Stimulated activated CD4-positive, alpha-beta T cell treated with anti-CD3 and anti-CD28 coated beads, TNF-alpha, amount 100 ng/mL, for 4 hours (primary cell): ENCODE measurements at places on chromosomes 2 and 18.

DNA sequence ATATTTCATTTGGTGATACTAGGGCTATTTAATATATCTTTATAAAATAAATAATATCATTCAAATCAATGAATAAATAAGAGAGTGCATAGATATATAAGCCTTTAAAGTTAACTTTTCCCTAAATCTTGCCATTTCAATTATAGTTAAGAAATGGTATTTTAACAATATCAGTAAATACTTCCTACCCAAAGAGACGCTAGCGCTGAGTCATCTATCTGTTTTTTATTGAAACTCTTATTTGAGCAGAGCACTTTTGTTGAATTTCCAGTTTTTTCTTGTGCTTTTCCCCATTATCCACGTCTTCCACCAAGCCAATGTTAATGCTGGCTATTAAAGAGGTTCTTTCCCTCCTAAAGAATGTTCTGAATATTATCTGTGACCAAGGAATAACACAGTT, 639.3 kb downstream of the DSC3 start:
- no peak for DNase-seq

DNA sequence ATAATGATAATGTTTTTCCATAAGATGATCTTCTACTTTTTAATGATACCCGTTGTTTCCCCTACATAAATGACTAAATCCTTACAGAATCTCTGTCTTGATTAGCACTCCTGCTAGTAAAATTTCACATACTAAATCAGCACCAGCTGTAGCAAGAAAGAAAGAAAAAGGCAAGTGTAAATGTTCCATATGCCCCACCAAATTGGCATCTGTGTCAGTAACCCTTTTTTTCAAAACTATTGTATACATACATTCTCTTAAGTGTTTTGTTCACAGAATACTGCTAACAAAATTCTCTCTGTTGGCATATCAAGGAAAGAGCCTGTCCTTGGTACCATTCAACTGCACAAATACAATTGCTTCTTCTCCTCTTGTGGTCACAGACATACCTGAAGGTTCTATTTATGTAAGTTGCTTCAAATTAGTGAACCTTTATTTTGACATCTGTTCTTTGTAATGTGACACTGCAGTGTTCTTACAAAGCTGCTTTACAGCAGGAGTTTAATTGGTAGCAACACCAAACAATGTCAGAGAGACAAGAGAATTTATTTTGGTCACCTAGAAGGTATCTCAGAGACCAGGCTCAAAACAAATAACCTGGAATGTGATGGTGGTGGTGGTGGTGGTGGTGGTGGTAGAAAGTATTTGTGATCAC, 641.9 kb downstream of the ZEB2 start:
- no peak for DNase-seq

DNA sequence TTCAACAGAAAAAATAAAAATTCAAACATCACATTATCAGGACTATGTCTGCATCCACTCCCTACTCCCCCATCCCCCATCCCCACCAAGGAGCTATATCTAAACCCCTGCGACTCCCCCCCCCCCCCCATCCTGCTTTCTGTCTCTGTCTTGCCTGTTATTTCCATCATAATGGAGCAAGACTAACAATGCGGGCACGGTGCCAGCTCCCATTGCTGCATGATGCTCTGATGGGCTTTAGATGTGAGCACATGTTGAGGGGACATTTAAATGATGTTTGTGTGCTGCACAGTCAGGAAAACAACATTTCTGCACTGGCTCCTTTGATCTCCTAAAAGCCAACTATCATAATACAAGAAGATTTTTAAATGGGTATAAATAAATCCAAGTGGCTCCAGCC, 644.2 kb upstream of the SETBP1 start:
- no peak for DNase-seq

GRCh38 chr2:132593171-132593570, 76.8 kb downstream of the LYPD1 start:
- DNase-seq = no peak

DNA sequence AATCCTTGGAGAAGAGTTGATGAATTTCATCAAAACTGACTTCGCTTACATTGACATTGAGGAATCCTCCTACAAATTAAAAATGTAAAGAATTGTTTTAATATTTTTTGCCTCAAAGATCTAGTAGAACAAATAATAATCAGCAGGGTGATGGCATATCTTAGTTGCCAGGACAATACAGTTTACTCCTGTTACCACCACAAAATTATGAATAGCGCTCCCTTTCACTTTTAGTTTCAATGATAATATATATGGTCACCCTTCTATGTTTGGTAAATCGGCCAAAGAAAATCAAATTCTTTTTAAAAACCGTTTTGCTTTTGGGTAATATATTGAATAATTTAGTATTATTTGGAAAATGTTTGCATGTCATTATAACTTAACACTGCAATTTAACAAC, 39.0 kb downstream of the B4GALT6 start:
- DNase-seq = no peak

DNA sequence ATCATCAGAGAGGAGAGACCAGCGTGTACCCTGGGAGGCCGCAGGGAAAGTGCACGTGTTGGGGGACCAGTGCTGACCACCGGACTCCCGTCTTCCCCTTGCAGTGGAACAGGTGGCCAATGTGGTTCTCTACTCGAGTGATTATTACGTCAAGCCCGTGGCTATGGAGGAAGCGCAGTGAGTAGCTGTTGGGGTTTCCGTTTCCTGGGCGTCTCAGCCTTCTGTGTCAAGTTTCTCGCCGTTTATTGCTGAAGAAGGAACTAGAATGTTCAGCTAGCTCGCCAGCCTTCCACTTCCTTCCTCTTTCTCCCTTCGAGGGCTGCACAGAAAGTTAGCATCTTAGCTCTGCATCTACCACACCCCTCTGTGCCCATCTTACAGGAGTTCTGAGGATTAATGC, 22.8 kb upstream of the DGKD start:
- no peak for DNase-seq

DNA sequence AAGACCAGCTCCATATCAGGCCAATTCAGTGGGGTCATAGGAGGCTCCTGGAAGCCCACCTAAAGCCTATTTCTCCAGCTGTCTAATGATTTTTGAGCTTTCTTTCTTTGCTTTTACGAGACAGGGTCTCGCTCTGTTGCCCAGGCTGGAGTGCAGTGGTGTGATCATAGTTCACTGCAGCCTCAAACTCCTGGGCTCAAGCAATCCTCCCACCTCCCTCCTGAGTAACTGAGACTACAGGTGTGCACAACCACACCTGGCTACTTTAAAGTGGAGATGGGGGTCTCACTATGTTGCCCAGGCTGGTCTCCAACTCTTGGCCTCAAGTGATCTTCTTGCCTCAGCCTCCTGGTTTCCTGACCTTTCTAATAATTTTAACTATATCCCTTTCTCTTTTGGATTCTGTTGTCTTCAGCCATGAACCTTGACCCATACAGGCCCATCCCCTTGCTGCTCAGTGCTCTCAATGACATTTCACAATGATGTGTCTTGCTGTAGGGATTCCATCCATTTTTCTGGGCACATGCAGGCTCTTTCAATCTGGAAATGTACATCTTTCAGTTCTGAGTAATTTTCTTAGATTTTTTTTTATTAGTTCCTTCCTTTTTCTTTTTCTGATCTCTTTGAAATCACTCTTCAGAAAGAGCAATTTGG, 29.7 kb downstream of the GNLY start:
- no peak for DNase-seq

DNA sequence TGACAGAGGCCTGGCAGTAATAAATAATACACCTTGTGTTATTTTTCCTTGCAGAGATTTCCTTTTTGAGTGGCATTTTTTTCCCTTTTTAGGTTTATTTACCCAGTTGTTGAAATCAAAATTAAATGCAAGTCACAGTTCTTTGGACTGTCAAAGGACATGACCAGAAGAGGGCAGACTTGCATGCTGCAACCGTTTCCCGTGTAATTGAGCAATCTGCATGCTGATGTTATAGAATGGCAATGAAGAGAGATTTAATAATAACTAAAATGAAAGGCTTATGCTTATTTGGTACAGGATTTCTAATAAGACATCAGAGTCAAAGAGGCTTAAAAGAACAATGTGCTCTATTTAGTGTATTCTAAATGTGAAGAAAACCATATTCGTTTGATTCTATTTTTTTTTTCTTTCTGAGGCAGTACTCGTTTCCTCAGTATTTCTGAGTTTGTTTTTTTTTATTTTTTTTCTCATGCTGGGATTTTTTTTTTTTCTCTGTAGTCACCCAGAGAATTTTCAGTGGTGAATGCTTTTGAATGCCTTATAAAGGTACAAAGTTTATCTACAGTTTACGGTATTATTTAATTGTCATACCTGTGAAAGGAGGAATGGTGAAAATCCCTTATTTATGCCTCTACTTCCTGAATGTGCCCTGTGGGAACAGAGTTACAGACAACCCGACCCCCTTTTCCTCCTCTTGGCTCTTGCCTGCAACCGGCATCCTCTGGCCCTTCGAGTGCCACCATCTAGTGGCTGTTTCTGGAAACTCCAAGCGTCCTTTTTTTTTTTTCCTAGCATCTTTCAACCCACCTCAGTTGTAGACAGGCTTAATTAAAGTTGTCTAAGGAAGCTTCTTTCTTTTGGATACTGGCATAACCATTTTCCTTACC, 368.5 kb downstream of the LRRTM1 start:
- DNase-seq = no peak

DNA sequence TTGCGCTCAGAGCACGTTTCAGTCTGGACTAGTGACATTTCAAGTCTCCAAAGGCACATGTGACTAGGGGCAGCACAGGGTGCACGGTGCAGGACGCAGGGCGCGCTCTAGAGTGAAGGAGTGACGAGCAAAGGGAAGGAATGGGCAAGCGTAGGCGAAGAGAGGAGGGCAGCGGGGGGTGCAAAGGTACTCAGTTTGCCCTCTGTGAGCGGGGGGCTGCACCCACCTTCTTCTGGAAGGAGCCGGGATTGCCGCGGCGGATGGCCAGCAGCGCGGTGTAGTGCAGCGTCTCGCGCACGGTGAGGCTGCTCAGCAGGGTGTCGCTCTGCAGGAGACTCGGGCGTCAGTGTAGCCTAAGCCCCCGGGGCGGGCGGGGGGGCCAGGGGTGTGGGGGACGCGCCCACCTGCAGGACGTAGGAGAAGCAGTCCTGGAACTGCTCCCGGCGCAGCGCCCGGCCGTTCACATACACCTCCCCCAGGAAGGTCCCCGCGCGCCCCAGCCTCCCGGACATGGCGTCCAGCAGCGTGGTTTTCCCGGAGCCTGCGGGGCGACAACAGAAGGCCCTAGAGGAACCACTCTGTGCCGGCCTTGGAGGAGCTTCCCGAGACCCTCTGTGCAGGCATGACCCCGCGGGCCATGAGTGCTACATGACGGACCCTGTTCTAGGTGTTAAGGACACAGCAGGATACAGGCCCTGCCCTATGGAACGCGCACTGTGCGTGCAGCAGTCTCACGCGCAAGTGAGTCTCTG, 6.9 kb downstream of the ABCG5 start:
- no peak for DNase-seq

DNA sequence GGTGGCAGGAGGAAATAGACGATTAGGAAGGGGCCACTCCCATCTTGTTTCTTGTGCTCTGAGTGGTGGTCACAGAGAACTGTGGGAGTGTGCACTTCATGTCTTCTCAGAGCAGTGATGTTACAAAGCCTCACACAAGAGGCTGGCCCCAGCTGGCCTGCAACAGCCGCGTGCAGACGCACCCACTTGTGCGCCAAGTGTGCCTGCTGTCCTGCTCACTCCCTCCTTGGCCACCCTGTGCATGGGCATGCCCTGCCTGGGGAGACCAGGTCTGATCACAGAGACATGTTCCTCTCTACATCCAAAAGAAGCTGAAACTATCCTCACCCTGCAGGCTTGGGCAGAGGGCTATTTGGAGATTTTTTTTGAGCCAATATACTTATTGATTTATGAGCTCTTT, 108.4 kb downstream of the MRO start:
- no peak for DNase-seq

GRCh38 chr2:13141315-13141714, 424.6 kb downstream of the TRIB2 start:
- DNase-seq = no peak

GRCh38 chr2:29650631-29651097, 270.7 kb downstream of the ALK start:
- DNase-seq = no peak

- DNase-seq = no peak
Measured at GRCh38 chr2:1582891-1583341, 161.4 kb downstream of the PXDN start.

GRCh38 chr2:199316851-199317250, 140.9 kb downstream of the SATB2 start:
- DNase-seq = no peak

- DNase-seq = no peak
Measured at GRCh38 chr18:75168619-75169018, 40.3 kb downstream of the PTGR3 start.

- DNase-seq = no peak
Measured at GRCh38 chr18:79507076-79507545, 111.4 kb downstream of the NFATC1 start.

DNA sequence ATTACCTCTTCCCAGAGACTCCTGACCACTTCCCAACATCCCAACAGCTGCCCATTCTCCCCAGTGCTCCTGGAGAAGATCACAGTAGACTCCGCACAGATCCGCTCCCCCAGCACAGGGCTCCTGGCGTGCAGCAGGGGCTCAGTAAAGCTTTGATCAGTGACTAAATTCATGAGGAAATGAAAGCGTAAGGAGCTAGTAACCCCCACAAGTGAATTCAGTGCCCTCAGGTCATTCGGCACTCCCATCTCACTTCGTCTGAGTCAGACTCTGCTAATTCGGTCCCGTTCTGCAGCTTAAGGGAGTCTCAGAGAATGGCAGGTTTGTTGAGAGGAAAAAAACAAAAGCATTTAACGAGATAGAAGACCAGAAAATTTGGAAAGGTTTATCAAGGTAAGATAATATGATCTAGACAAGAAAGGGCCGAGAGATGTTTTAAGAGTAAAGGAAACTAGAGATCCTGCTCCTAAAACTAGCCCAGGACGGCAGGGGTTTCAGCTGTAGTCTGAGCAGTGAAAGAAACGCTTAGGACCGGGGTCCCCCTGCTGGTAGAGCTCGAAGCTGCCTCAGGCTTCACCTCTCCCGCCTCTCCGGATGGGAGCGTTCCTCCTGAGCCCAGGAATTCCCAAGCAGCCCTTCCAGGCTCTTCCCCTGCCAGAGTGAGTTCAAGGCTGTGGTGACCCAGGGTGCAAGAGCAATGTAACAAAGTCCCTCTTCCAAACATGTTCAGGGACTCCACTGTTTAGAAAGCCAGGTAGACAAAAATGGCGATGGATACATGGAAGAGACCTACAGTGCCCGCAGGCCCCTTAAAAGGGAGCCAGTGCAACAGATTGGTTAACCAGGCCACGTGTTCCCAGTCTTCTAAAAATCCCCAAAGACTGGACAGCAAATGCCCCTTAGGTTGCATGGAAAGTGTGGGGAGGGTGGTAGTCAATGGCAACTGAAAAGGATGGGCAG, 127.3 kb downstream of the DNER start:
- DNase-seq = no peak

DNA sequence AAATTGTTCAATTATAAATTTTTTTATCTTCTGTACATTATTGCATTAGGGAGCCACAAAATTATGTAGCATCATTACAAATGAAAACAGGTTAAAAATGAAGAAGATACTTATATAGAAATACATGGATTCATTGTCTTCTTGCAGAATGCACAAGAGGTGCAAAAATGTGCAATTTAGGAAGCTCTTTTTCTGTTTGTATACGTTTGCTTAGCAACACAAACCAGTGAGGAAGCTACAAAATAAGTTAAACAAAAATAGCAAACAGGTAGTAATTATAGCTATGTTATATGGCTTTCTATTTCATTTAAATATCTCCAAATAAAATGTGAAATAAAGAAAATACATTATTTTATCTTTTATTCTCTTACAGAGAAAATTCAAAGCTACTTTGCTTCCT, 177.6 kb upstream of the SESTD1 start:
- no peak for DNase-seq

- no peak for DNase-seq
Measured at GRCh38 chr2:218872645-218873358, 7.8 kb upstream of the WNT10A start.

- no peak for DNase-seq
Measured at GRCh38 chr2:441258-442022, 153.5 kb upstream of the ALKAL2 start.
